Stimulated activated CD8-positive, alpha-beta memory T cell treated with anti-CD3 and anti-CD28 coated beads, Interleukin-7, amount 100 ng/mL, for 24 hours (primary cell): ENCODE measurements at places on chromosomes 5 and 9.

DNA sequence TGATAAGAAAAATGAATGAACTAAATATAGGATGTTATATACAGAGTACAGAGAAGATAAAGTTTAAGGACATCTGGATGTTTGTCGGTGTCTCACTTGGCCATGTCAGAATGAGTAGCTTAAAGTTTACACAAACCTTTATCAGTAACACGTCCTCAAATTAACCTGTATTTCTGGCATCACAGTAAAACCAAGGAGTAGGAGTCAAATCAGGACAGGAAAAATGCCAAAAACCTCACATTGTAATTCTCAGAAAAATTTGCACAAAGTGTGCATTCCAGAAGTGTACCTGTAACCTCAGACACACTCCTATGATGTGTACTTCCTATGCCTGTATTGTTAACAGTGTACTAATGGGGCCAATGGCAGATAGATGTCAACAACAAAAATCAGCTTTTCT is 139.3 kb downstream of the SMC2 start:
- no peak for DNase-seq

GRCh38 chr5:124743602-124744169 is 2.8 kb downstream of the ZNF608 start:
- no peak for DNase-seq

GRCh38 chr9:108910402-108910801 is 23.5 kb downstream of the ELP1 start:
- no peak for DNase-seq

- no peak for DNase-seq
Observed at GRCh38 chr5:58456486-58456885, 3.4 kb downstream of the PLK2 start.

- DNase-seq, result no peak
Observed at GRCh38 chr5:158938200-158938599, 161.5 kb downstream of the EBF1 start.

- DNase-seq, result no peak
Observed at GRCh38 chr9:94586316-94586715, 7.3 kb downstream of the FBP2 start.

- DNase-seq, result no peak
Observed at GRCh38 chr5:76528547-76529331, 94.5 kb downstream of the F2RL2 start.

DNA sequence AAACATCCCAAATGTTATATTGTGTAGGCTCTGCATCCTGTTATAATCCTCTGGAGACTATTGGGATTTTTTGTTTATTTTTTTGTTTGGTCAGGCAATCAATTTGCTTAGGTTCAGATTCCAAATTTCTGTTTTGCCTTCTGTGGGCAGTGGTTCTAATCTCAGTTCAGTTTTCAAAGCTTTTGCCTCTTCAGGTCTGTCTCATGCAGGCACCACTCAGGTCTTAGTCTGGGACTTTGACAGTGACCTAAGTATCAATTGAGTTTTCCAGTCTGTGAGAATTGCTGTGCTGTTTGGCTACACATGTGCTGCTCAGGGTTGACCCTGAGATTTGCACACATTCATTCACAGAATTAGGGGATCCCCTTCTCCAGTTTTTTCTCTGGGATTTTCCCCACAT is 14.1 kb downstream of the SNX2 start:
- DNase-seq, result no peak

- DNase-seq, result no peak
Observed at GRCh38 chr9:9612270-9612669, 1000.5 kb downstream of the PTPRD start.

- DNase-seq, result no peak
Observed at GRCh38 chr5:4130819-4131218, 535.2 kb downstream of the IRX1 start.

- no peak for DNase-seq
Observed at GRCh38 chr9:28105001-28105400, 531.7 kb upstream of the C9orf72 start.

DNA sequence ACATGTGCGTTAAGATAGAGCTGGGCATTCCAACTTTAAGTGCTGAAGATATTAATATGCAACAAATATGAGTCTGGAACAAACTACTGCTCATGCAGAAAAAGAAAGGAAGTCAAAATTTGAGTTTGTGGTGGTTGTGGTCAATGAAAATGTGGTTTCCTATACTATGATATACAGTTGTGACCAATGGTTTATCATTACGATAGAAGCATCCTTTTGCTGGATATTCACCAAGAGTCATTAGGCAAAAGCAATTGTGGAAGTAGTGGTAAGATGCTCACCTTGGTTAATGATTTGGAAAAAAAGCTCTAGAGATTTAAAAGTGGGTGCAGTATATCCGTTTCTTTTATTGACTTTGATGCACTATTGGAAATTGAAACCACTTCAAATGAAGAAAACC is 1007.0 kb downstream of the NR2F1-AS1 start:
- DNase-seq, result no peak

DNA sequence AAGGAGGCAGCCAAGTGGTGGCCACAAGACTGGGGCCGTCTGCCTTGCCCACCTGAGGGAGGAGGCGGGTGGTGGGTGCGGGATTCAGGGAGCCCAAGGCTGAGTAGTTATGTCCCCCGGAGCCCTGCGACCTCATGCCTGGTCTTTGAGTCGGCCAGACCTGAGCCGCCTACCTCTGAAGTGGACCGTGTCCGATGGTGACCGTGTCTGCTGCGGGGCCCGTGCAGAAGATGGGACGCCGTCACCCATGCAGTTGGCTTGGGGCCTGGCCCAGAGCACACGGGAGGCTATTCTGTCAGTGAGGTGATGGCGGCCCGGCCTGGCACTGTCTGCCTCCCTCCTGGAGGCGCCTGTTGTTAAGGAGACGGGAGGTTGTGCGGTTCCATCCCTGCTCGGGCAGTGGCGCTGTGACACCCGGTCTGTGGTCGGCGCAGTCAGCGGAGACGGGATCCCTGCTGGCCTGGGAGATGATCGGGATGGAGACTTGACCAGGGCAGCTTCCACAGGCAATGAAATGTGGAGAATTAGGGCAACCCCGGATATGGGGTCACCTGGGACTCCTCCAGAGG is 62.5 kb upstream of the FCN2 start:
- no peak for DNase-seq

- DNase-seq, result no peak
Observed at GRCh38 chr9:115209601-115210306, 91.8 kb upstream of the TNC start.

- DNase-seq, result no peak
Observed at GRCh38 chr9:94874316-94874715, 147.8 kb downstream of the AOPEP start.

- DNase-seq, result no peak
Observed at GRCh38 chr9:69496846-69497450, 171.9 kb downstream of the ENTREP1 start.

DNA sequence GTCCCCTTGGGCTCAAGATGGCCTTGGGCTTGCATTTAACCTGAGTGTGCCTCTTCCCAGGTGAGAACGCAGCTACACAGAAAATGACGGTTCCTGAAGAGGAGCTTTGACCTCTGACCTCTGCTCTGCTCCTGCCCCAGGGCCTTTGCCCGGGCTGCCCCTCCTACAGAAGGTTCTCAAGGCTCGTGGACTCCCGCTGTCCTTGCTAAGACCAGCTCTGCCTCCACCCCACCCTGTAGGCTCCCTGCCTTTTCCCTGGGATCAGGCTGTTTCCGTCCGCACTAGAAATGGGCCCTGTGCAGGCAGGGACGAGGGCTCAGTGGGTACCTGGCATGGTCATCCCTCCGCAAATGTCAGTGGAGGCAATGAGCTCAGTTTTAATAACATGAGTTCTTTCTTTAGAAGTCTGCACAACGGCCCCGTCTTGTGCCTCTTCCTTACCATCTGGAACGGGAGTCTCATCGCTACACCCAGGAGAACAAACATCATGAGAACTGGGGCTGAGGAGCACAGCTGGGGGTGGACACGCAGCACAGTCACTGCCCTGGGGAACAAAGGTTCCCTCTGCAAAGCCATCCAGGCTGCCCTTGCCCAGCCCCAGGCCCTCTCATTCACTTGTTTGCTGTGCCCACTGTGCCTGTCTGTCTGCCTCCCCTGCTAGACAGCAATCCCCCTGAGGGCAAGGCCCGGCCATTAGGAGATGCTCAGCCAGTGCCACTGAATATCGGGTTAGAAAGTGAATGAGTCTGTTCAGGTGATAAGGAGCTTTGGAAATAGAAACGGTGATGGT is 26.7 kb upstream of the LPCAT1 start:
- DNase-seq, result no peak

GRCh38 chr5:168921147-168921866 is 342.1 kb upstream of the PANK3 start:
- DNase-seq, result no peak

GRCh38 chr5:73160239-73160671 is 12.7 kb upstream of the TMEM174 start:
- DNase-seq, result peak; percentile 27

DNA sequence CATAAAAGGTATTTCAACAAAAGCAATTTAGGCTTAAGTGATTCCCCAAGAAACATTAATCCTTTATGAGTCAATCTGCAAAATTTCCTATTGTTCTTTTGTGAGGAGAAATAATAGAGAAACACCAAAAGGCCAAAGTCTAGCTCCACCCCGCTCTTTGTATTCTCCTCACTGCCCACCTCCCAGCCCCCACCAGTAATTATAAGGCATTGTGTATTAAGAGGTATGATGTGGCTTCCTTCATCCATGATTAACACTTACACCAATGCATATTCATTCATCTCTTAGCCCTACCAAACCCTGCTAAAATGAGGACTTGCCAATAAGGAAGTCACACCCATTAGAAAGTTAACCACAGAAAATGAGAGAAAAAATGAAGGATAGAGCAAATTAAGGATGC is 105.3 kb upstream of the SPATA31D4 start:
- no peak for DNase-seq
